Stimulated activated CD8-positive, alpha-beta memory T cell treated with anti-CD3 and anti-CD28 coated beads, Interleukin-7, amount 100 ng/mL, for 4 hours (primary cell): ENCODE measurements at places on chromosomes 12 and 14.

DNA sequence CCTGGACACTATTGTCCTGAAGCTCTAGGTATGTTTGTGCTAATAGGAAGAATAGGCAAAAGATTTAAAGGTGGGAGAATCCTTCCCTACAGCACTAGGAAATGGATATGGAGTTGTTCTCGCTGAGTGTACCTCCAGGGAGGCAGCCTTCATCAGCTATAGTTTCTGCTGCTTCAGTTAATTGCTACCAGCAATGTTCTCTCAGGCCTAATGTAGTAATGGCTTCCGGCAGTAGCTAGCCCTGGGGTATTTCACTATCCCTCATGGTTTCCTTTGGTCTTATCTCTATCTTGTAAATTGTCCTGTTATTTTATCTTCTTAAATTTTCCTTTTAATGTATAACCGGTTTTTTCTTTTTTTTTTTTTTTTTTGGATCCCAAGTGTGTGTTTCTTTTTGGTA, 9.3 kb upstream of the CLEC12A start:
- DNase-seq: no peak

- no peak for DNase-seq
Observed at GRCh38 chr12:15495746-15496145, 173.4 kb downstream of the PTPRO start.

GRCh38 chr14:61528591-61529021, 166.7 kb upstream of the HIF1A start:
- DNase-seq: no peak

- no peak for DNase-seq
Observed at GRCh38 chr12:76980196-76980595, 85.2 kb downstream of the E2F7 start.

GRCh38 chr12:69430942-69431590, 39.1 kb upstream of the FRS2 start:
- DNase-seq: no peak

DNA sequence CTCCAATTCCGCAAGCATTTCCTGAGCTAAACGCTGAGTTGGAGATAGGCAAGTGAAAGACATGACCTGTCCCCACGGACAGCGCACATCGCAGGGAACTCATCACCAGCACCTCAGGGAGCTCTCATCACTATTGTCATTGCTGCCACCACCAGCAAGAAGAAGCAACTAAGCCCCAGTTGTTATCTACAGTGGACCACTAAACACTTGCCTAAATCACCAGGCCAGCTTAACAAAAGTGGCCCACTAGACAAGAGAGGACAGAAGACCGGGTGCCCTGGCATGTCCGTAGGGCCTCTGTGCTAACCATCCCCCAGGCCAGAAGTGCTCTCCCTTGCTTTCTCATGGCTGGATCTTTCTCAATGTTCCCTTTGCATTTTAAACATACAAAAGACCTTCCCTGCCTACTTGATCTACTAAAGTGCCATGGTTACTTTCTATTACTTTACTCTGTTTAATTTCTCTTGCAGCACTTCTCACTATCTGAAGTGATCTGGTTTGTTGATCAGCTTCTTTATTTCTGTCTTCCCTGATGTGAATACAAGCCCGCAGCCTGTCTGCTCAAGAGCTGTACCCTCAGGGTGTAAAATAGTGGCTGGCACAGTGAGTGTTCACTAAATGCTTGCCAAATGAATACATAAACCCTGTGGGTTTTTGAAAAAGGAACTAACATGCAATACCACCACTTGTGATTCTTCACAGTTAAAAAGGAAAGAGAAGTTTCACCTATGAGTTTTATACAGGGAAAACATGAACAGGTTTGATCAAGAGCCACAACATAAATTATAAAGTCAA, 60.9 kb upstream of the RFLNA start:
- no peak for DNase-seq

GRCh38 chr12:117680312-117680711, 288.5 kb downstream of the KSR2 start:
- no peak for DNase-seq
